ENCODE measurements at places on chromosomes 5 and 9.
A peak's percentile ranks its signal among the peaks of the same experiment; 100 is the strongest.

DNA sequence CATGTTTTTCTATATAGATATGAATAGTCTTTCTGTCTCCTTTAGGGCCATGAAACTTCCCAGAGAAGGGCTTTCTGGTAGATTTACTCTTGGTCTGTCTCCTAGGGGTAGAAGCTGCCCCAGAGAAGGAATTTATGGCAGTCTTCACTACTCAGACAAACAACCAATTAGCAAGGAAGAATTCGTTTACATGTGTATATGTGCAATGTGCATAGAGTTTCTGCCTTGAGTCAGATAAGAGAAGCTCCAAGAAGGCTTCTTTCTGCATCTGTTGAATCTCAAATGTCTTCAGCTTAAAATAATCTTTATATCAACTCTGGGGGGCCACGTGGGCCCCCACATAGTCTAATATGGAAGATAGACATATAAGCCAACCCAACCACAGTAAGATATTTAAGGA is 7.6 kb upstream of the CLINT1 start:
- no peak for DNase-seq

DNA sequence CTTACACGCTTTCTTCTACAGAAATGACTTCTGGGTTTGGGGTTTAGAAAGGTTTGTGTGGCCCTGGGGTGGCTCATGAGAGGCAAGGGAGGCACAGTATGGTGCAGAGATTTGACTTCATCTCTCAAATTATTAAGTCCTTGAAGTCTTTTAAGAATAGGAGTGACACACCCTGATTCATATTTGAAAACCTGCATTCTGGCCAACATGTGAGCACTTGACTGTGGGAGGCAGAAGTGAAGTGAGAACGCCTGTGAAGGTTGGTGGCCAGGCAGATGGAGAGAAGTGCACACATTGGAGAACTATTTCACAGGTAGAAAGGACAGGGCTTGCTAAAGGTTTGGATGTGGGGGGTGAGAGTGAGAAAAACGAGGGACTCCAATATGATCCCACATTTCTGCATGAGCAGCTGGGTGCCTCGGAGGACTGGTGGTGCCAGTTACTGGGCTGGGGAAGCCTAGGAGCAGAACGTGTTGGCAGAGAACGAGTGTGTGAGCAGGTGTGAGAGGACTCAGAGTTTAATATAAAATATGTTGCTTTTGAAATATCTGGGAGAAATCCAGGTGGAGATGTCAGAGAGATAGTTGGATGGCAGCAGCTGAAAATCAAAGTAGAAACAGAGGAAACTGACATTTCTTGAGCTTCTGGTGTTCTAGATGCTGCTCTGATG is 240.0 kb upstream of the ADAMTSL1 start:
- DNase-seq, result no peak

GRCh38 chr5:175321927-175322532 is 122.0 kb downstream of the DRD1 start:
- no peak for DNase-seq

DNA sequence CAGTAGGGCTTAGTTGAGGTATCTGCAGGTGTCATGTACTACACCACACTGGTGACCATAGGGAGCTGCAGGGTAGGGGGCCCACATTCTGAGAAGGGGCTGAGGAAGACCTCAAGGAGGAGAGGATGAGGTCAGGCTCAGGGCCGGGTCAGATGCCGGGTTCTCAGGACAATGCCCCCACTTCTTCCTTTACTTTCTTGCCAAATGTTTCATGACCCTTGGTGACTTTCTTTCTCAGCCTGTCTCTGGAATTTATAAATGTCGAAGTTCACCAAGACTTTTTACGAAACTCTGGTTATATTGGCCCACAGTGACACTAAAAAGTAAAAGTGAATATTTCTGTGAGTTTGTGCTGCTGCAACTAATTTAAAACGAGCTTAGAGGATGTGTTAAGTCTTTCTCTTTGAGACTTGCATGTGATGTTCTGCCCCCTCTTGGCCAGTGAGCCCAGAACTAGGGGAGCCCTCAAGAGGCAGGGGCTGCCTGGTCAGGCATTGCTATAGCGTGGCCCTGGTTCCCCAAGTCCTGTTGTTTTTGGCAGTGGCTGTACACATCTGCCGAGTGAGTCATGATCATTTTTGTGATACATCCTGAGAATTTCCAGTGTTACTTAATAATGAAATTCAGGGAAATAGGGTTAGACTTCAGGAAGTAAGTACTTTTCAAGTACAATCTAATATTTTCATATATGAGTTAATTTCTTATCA is 11.2 kb downstream of the ACO1 start:
- DNase-seq, result peak; percentile 77

GRCh38 chr5:112533362-112533761 is 114.3 kb upstream of the EPB41L4A start:
- no peak for DNase-seq
